ENCODE measurements at places on chromosomes 2 and 18.

GRCh38 chr2:9824441-9824840 lies 18.8 kb upstream of the TAF1B start:
- DNase-seq, result no peak

DNA sequence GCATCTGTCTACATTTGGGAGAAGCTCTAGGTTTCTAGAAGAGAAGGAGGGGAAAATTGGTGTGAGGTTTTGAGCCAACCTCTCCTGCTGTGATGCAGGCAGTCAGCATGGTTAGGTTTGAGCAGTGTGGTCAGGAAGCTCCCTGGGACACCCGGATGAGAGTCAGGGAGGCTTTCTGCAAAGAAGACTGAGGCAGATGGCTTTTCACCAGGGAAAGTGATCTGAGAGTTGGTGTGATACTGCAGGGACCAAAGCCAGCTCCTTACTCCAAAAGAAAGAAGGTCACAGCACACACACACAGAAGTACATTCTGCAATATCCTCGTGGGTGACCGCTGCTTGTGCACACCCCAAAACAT lies 75.8 kb upstream of the BCL11A start:
- no peak for DNase-seq

DNA sequence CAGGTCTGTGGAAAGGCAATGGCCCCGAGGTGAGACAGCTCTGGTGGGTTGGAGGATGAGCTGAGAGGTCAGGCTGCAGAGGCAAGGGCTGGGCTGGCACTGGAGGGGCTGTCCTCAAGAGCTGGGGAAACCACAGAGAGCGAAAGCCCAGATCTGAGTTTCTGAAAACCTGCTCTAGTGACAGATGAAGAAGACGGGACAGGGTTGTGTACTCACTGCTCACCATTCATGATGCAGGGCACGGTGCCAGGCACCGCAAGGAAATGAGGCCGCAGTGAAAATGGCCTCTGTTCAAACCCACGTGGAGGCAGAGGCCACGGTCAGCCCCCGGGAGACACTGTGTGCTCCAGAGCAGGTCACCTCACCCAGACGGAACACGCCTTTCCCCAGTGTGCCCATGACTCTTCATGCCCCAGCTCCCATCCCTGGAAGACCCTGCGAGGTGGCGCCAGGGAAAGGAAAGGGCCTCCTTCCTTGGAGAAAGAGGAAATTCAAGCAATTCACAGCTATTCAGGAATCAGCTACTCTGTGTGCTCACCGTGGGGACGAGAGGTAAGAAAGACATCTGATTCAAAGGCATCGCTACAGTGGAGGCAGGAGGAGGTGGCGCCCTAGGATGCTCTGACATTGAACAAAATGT lies 24.3 kb upstream of the ID2 start:
- no peak for DNase-seq

DNA sequence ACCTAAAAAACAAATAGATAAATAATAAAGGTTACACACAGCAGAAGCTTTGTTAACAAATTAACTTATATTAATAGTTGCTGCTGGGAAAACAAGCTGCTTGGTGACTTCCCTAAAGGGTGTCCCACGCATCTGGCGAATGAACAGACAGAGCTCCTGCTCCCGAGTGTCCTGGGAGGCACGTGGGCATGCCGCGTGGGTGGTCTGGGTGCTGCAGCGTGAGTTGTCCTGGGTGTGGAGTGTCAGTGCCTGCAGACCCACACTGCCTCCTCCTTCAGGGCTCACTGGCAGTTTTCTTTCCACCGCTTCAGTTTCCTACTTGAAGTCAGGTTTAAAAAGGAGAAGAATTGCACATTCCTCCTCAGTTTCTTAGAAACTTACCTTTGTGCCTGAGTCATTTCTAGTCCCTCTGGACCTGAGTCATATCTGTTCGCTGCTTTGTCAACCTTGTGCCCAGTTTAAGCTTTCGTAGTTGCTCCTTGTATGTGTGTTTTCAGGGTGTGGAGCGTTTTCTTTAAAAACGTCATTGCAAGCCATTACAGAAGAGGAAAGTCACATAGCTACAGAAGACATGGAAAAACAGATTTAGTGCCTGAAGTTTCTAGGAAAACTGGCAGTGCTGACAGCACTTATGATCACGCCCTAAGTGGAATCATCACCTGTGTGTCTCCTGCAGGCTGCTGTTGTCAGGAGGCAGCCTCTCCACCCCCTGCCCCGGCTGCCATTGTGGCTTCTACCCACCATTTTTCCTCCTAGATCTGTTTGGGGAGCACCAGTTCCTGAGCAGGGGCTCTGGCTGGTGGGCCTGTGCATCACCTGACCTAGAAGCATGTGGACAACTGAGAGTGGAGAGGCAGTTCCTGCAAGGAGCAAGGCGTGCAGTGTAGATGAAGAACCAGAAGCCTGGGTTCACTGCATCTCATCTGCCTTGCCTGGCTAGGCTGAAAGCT lies 24.5 kb downstream of the IMPA2 start:
- DNase-seq, result no peak

DNA sequence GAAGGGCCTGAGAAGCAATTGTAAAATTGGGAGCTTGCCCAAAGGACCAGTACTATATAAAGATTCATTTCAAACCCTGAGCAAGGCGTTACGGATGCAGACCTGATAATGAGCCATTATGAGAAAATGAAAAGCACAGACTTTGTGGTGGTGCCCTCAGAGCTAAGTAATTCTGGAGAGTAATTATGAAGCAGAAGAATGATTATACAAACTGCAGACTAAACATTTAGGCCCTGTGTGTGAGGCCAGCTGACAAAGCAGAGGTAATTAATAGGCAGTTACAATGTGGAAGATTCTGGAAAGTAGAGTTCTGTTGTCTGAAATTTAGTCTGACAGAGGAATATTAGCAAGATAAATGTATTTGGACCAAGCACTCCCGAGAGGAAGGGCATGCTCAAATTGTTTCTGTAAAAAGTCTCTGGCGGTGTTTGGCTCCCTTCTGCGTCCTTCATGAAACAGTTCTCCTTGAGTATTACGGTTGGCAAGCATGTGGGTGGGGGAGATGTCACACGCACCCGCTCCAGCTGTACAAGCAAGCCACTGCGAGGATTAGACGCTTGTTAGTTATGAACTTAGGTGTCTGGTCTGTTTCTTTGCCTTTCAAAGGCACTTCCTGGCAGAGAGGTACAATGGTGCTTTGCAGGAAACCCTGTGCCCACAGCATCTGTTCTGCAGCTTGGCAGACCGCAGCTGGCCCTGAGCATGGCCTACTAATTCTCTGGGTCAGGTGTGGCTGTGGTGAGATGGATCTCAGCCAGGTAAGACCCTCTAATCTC lies 45.5 kb downstream of the CDC42EP3 start:
- DNase-seq, result peak; percentile 25

DNA sequence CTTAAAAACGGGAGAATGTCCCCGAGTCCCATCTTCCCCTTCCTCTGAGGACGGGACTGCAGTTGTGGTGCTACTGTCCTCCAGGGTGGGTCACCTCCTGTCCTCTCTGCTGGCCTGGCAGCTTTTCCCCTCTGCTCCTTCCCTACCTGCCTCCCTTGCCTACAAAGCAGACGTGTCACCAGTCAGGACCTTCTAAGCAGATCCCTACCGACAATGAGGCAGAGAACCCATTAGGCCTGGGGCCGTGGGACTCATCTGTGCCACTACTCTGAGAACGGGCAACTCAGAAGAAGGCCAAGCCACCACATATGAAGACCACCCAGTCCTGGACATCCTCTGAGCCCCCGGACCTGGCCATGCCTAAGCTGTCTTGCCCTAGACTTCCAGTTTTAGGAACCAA lies 103.0 kb upstream of the TEX51 start:
- no peak for DNase-seq

Data from stimulated activated CD4-positive, alpha-beta T cell treated with anti-CD3 and anti-CD28 coated beads, Interleukin-2, amount 100 ng/mL, for 48 hours (primary cell).